ENCODE measurements at places on chromosomes 12 and 14.

DNA sequence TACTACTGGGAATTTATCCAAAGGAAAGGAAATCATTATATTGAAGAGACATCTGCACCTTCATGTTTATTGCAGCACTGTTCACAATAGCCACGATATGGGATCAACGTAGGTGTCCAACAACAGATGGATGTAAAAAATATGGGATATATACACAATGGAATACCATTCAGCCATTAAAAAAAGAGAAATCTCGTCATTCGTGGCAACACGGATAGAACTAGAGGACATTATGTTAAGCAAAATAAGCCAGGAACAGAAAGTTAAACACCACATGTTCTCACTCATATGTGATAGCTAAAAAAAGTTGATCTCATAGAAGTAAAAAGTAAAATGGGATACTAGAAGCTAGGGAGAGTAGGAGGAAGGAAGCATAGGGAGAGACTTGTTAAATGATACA lies 82.9 kb upstream of the CLMN start:
- DNase-seq = no peak

DNA sequence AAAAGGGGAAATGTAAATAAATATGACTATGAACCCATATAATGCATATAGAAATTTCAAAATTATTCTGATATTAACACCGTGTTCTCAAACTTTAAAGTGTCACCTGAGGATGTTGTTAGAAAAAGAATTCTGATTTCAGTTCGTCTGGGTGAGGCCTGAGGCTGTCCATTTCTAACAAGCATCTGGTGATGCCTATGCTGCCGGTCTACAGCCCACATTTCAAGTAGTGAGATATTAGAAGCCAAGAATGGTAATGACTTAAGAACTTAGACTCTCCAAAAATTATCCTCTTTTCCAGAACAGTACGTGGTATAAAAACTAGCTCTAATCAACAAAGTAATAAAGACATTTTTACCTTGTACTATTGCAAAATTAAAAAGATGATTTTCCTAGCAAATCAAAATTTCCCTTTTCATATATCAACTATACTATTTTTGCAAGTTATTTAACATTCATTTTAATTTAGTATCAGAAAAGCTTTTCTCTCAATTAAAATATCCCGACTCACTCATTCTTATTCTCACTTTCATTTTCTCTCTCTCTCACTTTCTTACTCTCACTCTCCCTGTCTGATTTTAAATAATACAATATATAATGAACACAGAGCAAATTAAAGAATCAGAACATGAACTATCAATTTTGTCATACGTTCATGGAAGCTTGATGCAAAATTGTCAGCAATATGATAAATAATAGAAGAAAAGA lies 35.0 kb downstream of the PIK3C2G start:
- no peak for DNase-seq

GRCh38 chr14:92539419-92539818 lies 25.8 kb downstream of the RIN3 start:
- DNase-seq = no peak

GRCh38 chr12:129185855-129186254 lies 332.6 kb downstream of the GLT1D1 start:
- DNase-seq = no peak

DNA sequence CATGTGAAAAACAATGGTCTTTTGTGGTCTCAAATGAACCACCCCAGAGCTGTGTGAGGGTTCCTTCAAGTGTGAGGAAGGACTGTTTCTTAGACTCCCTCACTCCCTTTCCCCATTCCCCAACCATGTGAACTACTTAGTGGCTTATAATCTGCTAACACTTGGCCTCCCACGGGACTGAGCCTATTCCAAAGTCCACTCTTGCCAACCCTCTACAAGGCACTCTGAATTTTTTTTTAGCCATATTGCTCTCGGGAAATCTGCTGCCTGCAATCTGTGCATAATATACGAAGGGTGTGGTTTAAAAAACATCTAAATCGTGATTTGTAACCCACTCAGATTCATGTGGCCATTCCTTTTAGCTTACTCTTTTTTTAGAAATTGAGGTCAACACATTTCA lies 2.6 kb downstream of the SVOP start:
- DNase-seq = no peak

DNA sequence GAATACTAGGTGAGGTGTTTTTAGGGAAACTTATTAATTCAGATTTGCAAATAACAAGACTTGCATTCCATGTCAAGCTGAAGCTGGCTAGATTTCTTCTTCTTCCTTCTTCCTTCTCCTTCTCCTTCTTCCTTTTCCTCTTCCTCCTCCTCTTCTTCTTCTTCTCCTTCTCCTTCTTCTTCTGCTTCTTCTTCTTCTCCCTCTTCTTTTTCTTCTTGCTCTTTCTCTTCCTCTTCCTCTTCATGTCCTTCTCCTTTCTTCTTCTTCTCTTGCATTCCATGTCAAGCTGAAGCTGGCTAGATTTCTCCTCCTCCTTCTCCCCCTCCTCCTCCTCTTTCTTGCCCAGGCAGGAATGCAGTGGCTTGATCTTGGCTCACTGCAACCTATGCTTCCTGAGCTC lies 297.8 kb downstream of the PRKD1 start:
- peak; percentile 29 for DNase-seq

DNA sequence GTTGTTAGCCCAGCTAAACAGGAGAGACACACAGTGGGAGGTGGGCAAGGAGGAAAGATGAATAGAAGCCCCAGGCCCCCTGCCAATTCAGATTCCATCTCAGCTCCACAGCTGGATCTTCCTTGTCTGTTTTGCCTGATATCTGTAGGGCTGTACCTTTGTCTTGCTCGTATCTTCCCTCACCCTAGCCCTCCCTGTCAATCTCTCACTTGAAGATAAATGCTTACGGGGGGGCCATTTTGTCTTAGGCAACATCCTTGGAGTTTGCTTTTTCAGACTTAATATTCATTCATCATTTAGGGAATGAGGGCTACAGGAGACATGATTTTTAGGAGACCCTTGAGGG lies 2.4 kb downstream of the KIF5A start:
- no peak for DNase-seq

GRCh38 chr14:104267895-104268294 lies 129.5 kb downstream of the KIF26A start:
- DNase-seq = no peak

DNA sequence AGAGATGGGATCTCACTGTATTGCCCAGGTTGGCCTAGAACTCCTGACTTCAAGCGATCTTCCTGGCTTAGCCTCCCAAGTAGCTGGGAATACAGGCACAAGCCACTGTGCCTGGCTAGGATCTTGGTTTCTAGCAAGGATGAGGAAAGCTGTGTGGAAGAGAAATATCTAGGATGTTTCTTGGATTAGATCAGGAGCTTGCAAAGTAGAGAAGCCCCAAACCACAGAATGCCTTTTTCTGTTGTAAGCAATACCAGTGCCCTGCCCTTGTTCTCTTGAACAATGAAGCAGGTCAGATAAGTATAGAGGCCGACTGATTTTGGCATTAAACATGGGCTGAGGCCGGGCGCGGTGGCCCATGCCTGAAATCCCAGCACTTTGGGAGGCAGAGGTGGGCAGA lies 44.3 kb upstream of the STRN3 start:
- peak; percentile 99 for DNase-seq

DNA sequence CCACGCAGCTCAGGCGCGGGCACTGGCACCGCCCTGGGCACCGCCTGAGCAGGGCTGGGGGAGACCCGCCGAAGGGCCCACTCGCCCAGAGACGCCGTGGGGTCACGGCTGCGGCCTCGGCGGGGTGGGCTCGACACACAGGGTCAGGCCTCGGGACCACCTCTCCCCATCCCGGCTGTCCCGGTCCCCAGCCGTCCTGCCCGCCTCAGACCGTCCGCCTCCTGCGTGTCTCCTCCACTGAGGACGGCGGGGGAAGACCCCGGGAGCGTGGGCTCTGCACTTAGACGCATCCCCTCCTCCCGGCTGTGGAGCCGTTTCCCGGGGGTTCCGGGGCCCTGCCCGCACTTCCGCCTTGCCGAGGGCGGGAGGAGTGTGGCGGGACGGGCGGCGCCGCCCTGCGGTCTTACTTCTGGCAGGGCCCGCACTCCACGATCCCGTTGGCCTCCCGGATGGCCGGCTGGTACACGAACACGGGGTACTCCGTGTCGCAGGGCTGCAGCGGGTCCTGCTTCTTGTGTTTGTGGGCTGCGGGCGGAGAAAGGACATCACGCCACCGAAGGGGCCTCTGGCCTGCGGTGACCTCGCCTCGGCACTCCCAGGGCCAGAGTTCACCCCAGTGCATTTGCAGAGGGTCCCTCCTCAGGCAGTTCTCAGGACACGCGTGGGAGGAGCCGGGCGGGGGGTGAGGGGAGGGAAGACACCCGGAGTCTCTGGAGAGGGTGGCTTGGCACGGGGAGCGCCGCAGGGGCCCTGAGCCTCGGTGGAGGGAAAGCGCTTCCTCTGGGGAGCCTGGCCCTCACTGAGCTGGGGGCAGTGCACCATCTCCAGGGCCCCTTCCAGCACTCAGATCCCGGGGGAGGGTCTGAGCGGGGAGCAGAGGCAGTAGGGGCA lies 23.1 kb upstream of the LRTM2 start:
- peak; percentile 26 for DNase-seq

DNA sequence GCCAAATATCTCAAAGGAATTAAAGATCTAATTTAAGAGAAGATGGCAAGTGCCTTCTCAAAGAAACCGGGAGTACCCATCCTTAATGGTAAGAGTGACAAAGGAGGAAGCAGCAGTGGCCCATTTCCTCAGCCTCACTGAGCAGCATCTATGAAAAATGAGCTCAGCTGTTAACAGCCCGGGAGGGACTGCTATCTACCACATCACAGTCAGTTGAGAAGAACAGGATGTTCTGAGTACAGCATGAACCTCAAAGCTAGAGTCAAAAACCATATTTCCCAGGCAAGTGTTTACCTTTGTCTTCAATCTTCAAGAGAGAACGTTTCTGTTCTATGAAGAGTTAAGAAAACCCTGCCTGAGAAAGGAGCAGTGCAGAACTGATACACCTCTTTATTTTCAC lies 115.0 kb downstream of the BTG1 start:
- DNase-seq = peak; percentile 96

DNA sequence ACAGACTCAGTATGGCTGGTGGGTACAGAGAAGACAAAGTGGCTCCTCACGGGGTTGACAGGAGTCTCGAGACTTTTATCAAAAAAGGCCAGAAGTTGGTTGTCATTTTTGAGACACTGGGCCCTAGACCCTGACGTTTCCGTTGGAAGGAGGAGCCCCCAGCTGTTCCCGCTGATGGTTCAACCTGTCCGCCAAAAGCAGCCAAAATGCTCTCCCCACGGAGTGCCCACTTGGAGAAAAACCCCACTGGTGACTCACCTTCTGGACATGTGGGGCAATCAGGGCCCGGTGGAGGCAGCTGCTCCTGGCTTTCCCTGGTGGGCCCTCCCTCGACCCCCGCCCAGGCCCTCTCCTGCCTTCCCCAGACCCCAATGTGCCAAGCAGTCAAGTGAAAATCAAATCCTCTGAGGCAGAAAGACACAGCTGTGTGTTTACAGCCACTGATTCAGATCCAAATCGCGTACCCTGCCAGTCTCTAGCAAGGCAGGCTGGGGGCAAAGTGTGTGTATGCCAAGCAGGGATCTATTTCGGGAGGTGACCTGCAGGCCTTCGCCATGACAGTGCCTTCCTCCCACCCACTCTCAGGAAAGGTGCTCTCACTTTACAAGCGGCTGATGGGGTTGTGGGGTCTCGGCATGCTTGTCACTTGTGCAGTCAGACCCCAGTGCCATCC lies 347.4 kb downstream of the DPF3 start:
- DNase-seq = no peak

DNA sequence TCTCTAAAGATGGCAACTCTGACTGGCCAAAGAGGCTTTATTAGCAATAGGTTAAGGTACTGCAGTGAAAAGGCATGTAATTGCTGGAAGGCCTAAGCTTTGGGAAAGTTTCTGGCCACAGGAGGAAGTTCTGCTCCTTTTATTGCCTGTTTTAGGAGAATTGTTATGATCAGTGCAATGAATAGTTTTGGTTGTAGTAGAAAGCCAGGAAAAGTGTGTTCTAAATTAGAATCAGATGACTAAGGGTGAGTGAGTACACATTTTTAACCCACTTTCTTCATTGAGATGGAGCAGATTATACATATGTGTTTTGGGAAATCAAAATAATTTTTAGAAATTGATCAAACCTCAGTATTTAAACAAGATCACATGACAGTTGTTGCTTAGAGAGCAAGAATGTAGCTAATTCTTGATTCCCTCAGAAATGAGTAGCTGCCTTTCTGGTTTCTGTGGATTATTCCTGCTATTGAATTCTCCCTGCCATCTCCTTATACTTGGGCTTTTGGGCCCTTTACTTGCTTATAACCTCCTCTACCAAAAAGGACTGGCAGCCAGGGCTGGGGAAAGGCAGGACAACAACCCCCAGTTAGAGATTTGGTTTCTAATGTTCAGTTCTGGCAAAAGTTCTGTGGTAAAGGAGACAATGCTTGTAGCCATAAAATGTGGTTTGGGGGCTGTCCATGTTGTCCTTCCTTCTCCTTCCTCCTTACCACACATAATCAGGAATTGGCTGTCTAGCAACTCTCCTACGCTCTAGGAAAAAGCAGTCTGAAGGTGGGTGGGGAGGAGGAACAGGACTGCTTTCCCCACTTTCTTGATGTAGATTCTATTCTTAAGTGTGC lies 217.1 kb downstream of the SLC38A4 start:
- peak; percentile 15 for DNase-seq

Measured in amniotic epithelial cell (primary cell).